ENCODE measurements at places on chromosomes 1 and 21.

- no peak for DNase-seq
Measured at GRCh38 chr21:25179116-25179515, 428.2 kb downstream of the MRPL39 start.

GRCh38 chr1:228698017-228698329, 37.3 kb upstream of the RHOU start:
- DNase-seq = no peak

DNA sequence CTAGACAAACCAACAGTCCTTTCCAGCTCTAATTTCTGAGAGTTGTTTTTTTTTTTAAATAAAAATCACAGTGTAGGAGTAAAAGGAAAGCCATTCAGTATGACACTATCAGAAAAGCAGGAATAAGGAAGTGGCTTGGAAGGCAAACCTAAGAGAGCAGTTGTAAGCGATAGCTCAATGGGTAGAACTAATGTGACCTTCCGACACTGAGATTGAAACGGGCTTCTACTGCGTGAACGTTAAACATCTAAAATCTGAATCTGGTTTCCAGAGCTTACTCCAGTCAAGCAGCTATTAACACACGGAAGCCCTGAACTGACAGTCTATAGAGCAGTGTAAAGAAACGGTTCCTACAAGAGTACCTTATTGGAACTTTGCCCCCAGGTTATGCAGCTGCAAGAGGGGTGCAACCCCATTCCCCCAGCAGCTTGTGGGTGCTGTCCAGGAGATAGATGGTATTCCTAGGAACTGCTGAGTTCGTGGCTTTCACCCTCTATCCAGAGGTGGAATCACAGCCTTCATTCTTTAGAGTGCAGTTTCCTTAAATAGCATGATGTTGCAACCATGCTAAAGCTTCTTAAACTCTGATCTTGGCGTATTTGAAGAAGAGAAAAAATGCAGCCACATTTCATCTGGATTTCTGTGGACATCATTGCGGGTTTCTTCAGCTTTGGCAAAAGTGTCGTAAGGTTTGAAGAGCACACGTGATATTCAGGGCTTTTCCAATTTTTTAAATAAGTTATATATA, 3.3 kb upstream of the IRF2BP2 start:
- DNase-seq = peak; percentile 29

- no peak for DNase-seq
Measured at GRCh38 chr1:55877437-55878232, 662.5 kb upstream of the USP24 start.

DNA sequence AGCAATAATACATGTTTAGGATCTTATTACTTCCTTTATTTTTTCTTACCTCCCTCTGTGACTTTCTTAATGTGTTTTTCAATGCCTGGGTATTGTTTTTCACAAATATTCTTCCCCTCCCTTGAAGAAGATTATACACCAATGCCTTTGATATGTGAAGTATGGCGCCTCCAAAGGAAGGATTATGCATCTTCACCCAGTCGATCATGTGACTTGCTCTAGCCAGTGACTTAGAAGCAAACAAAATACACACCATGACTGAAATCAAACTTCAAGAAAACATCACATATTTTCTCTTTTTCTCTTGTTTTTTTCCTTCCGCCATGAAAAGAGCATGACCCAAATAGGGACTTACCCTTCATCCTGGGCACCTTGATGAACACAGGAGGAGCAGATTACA, 297.1 kb downstream of the NCAM2 start:
- DNase-seq = no peak

DNA sequence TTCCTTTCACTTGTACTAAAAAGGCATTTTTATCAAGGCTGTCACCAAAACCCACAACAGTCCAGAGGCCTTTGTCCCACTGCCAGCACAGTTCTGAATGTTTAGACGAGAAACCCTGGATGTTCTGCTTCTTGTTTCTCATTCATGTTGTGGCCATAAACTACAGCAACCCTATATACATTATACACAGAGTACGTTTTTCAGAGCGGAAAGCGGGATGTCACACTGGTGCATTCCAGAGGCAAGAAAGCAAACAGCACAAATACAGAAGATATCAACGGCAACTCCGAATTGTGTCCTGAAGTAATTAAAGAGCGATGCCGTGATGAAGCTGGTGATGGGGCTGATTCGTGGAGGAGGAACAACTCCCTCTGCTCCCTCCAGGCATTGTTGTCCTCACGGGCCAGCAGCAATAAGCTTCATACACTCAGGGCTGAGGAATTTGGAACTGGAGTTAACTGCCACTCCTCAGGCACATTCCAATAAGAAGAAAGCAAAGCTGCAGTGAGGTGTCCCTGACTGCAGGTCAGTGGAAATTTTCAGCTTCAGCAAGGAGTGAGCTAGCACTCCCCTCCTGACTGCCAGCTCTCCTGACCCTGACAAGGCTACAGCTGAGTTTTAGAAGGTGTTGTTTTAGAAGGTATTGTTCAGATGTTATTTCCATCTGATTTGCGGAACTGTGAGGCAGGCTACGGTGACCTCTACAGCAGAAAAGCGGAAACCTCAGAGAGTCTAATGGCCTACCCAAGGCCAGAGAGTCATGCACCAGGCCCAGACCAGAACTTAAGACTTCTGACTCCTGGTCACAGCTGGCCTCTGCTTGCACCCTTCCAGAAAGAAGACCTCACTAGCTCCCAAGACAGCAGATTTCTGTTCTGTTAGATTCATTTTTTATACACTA, 149.0 kb downstream of the TGFBR3 start:
- no peak for DNase-seq

- peak; percentile 56 for DNase-seq
Measured at GRCh38 chr1:153548722-153549688, at the start of gene S100A3. S100A3 (minus strand) TSS chr1:153549258; CDS start chr1:153548485, 773 bp downstream.

DNA sequence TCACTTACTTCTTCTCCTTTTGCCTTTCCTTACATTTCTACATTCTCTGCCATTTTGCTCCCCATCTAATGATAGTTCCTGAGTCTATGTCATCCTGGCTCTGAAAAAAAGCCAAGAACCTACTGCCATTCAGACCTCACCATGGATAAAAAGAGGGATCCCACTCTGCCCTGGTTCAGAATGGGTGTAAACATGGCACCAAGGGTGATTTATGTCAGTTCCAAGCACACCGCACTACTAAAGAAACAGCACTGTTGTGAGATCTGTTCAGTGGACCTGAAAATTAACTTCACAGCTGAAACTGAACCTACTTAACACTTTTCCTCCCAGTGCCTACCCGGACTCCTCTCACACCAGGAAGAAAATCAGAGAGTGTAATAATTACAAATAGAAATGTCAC, 72.3 kb upstream of the NTPCR start:
- DNase-seq = no peak

Data from erythroblast (primary cell).